ENCODE measurements at places on chromosomes 2 and 18.

- no peak for DNase-seq
Observed at GRCh38 chr2:20231598-20232026, 6.7 kb upstream of the SDC1 start.

DNA sequence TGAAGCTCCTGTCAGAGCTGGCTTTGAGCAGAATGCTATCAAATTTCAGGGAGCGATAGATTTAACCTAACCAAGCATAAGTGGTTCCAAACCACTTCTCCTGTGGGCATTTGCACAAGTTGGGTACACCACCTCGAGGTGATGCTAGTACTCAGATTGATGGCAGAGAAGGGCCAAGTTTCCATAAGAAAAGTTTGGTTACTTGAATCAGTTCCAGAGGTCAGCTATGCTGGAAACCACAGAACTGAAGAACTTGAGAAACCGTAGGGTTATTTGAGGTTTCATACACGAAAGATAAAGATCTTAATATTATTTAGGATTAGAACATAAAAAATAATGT is 238.2 kb upstream of the SOX11 start:
- no peak for DNase-seq

GRCh38 chr18:28108254-28108653 is 68.7 kb downstream of the CDH2 start:
- no peak for DNase-seq

GRCh38 chr2:238667008-238667407 is 180.9 kb upstream of the TWIST2 start:
- DNase-seq = no peak

DNA sequence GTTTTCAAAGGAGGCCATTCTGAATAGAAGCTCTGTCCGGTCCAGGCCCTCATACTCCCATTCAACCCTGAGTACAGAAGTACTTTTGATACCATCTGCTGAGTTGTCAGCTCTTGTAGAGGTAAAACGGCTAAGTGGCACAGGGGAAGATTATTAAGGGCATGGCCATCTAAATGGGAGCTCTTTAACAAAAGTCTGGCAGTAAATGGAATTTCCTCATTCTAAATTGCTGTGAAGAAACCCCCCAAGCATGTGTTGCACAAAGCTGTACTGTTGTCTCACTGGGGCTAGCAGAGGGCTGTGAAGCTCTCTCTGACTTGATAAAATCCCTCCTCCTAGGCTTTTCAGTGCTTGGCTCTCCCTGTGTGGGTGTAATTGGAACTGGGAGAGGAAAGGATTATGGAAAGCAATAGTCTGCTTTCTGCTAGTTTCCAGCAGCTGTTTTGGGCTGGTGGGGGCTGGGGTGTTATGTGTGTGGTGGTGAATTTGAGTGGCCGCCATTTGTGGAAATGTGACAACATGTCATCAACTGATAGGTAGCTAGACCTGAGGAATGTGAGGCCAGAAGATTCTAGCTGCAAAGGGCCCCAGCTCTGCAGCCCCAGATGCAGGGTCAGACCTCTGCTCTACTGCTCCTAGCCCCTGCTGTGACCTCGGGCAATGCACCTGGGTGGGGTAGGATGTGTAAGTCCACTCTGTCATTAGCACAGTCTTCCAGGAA is 65.1 kb downstream of the MAP4K4 start:
- DNase-seq = no peak

GRCh38 chr2:45276914-45277313 is 267.7 kb upstream of the SIX2 start:
- no peak for DNase-seq

- no peak for DNase-seq
Observed at GRCh38 chr18:52131845-52132244, 208.2 kb upstream of the DCC start.

- DNase-seq = no peak
Observed at GRCh38 chr2:28102455-28102874, 211.9 kb downstream of the BABAM2 start.

DNA sequence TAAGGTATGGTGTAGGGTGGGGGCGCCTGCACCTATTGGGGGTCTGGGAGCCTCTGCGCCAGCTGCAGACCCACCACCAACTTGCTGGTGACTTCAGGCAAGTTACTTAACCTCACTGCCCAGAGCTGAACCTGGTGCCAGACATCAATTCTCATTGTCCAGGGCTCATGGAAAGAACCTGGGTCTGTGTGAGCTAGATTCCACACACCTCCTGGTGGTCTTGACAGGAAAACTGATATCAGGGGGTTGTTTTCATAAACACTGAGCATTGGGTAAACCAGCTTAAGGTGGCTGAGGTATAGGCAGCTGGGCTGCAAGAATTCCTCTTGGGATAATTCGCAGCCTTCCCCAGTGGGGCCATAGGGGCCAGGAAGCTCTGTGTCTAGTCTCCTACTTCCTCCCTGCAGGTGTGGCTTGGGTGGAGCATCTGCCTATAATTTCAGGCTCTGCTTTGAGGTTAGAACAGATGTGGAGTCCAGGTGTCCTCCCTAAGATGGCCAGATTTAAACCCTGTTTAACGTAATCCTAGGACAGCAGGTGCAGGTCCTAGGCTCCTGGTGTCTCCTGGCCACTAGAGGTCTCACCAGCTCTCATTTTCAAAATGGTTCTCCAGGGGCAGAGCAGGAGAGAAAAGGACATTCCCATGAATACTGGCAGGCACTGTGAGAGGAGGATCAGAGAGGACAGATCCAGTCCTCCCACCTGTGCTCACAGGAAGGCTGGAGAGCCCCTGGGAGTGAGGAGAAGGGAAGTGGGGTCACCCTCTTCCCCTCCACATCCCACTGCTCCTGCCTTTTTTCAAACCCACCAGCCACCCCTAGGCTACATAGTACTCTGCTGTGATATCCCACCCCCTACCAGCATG is 100.4 kb upstream of the SMAD2 start:
- DNase-seq = no peak

DNA sequence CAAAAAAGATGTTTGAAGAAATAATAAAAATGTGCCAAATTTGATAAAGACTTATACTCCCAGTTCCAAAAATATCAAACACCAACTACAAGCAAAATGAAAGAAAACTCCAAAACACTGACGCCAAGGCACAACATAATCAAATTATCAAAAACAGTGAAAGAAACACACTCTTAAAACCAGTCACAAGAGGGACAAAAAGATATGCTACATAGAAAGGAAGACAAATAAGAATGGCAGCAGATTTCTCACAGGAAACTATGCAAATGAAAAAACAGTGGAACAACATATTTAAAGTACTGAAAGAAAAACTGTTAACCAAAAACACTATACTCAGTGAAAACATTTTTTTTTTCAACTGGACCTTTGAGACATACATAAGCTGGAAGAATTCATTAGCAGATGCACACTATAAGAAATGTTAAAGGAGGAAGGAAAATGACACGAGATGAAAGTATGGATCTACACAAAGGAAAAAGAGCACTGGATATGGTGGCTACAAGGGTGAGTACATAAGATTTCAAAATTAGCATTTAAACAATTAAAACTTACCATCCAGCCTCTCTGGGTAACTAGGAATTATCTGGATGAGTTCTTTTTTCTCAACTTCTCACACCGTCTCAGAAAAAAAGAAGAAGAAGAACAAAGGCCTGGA is 94.0 kb upstream of the ACVR1C start:
- no peak for DNase-seq

GRCh38 chr2:171171808-171172207 is 11.1 kb upstream of the TLK1 start:
- no peak for DNase-seq

DNA sequence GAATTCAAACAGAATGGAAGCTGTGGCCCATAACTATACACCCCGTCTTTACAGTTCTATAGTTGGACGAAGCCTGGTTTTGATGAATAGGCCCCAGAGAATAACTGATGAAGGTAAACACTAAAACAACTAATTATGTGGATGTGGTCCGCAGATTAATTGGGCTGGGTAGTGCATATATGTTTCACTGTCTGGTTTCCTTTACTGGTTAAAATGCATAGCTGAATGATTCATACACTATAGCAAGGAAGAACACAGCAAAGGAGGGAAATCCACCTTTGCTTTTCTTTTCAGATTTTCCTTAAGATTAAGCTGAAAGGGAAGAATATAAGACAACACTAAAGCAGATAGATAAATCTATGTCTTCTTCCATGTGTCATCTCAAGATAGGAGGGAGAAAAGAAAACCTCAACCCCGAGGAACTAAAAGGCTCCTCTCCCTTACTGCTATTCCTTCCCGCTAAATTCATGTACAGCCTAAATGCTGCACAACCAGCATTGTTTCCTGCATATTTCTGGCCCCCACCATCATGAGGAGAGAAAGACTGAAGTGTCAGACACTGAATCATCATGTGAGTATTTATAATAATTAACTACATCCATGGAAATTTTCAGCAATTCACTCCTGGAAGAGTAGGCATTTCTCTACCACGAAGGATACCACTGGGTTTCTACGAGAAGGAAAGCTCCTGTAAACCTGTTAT is 297.1 kb upstream of the CCDC68 start:
- no peak for DNase-seq

DNA sequence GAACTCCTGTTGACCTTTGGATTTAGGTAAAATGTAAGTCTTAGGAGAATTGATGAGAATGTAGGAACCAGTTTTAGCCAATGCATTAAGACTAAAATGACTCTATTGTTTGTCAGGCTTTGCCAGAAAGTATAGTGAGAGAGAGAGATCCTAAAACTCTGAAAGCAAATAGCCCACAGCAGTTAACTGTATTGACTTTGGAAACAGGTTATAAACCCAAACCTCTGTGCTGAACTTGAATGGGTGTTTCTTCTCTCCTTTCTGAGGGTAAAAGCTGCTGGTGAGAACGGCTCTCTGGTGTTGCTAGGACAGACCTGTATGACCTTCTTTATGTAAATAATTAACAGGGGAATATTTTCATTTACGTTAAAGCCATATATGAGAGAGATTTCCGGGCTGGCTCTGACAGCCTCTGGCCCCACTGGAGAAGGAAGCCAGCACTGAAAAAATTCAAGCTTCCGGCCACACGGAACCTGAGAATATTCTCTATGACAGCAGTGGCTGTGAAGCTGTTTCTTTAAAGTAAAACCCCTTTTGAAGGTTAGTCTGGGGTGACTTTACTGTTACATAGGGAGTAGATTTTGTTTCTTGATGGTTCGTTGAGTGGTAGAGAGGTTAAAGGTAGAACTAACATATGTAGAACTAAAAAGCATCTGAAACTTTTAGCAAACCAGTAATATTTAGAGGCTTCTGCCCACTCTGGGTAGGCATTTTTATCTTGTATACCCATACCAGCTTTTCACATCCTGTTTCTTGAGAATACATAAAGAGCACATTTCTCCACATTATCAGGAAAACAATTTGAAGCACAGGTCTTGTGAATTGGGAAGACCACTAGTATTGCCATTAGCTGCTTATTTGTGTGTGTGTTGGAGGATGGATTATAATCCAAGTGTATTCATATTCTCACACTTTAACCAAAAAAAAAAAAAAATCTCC is 123.8 kb downstream of the SPTBN1 start:
- no peak for DNase-seq

- no peak for DNase-seq
Observed at GRCh38 chr2:97812931-97813330, 99.6 kb downstream of the ZAP70 start.

DNA sequence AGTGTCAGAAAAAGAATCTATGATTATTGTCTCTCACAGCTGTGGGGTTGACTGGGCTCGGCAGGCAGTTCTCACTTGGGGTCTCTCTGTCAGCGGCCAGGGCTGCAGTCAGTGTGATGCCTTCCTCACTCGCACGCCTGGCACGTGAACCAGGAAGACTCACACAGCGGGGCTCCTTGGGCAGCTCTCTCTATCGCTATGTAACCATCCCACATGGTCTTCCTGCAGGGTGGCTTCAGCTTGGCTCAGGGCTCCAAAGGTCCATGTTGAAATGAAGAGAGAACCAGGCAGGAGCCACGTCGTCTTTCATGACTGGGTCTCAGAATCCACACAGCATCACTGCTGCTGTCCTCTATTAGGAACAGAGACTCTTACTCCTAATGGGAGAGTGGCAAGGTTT is 30.6 kb upstream of the SLC1A4 start:
- no peak for DNase-seq

DNA sequence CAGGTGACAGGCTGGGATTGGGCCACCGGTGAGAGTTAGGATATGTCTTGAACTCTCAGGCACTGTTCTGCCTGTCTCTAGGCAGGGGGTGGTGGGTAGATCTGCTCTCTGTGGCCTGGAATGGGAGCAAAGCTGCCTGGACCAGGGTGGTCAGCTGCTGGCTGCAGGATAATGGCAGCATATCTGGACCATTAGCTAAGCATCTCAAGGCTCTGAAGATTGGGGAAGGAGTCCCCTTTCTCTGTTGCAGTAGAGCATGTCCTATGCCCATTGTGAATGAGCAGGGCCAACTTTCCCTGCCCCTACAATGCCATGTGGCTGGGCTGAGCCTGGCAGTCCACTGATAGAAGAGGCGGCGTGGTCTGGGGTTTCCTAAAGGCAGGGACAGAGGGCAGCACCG is 34.6 kb downstream of the LOXHD1 start:
- DNase-seq = no peak

GRCh38 chr2:118269408-118270051 is 181.3 kb downstream of the INSIG2 start:
- no peak for DNase-seq

GRCh38 chr18:65790604-65791003 is 39.8 kb downstream of the CDH7 start:
- DNase-seq = no peak

GRCh38 chr2:234661175-234661574 is 164.3 kb upstream of the ARL4C start:
- no peak for DNase-seq

DNA sequence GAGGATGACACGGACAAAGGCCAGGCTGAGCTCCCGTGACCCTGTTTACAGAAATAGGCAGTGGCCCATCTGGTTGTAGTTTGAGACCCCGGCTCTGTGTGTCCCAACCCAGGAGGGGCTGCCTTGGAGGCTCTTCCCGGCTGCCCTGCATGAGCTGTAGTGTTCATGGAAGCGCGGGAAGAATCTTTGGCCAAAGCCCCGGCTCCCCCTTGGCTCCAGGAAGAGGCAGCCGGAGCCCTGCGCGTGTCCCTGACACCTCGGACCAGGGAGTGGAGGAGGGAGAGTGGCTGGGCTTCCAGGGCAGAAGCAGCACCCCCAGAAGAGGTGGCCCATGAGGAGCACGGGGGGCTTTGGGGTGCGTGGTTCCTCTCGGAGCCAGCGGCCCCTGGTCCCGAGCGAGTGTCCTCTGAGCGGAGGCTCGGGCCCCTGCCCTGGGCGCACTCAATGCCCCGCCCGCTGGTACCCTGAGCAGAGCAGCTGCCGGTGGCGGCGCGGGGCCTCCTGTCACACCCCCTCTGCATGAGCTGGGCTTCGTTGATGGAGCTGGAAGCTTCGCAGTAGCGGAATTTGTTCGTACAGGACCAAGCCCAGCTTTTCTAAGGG is 21.7 kb downstream of the GPR35 start:
- no peak for DNase-seq

- no peak for DNase-seq
Observed at GRCh38 chr18:69444221-69444620, 43.5 kb downstream of the DOK6 start.

- no peak for DNase-seq
Observed at GRCh38 chr2:38243186-38243880, 133.7 kb downstream of the ATL2 start.

DNA sequence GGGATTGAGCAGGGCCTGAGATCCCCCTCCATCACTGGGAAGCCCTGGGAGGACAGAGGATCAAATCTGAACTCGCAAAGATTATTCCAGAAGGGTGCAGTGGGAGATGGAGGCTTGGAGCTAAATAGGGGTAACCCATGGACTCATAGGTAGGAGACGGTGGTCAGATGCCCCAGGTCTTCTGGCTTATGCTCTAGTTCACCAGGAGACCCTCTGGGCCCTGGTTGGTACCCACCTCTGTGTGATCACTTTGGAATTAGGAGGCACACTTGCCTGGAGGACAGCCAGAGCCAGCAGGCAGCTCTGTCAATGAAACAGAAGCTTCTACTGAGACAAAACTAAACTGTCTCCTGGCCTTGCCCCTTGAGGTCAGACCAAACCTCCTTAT is 110.6 kb downstream of the TGFA start:
- DNase-seq = no peak
